ENCODE measurements at places on chromosomes 12 and 14.
A peak's percentile ranks its signal among the peaks of the same experiment; 100 is the strongest.

GRCh38 chr12:73274976-73275375 lies 1002.8 kb downstream of the TRHDE start:
- DNase-seq, result no peak

DNA sequence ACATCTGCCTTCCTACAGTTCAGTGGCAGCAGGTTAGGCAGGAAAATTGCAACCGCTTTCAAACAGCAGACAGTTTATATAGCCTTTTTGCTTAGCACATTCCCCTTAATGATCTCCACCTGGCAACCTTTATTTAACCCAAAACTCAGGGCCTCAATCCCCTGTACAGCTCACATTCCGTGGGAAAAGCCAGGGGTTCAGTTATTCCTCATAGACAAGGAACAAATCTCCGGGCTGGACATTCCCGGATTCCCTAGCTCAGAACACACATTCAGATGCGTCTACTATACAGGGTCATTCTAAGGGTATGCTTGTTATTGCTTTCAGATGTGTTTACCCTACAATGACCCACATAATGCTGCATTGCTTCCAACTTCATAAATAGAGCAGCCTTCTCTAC lies 73.8 kb upstream of the DCN start:
- no peak for DNase-seq

DNA sequence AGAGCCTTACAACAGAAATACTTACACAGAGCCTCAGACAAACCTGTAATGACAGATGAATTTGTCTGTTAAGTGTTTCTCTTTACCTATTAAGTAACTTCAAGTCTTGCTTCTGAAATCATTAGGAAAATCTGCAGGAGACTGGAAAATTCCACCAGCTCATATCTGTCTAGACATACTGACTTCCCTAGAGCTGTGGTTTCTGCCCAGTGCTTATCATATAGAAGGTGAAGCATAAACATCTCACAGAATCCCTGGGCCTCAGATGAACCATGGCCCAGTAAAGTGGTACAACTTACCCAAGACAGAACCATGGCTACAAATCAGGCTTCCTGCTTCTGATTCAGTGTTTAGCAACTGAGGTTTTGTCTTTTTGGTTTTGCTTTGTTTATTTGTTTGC lies 91.6 kb downstream of the EGLN3 start:
- no peak for DNase-seq

GRCh38 chr14:104288272-104288671 lies 149.9 kb downstream of the KIF26A start:
- no peak for DNase-seq

GRCh38 chr12:91091916-91092715 lies 19.2 kb downstream of the LUM start:
- peak; percentile 32 for DNase-seq

Measured in CD8-positive, alpha-beta memory T cell (primary cell).